ENCODE measurements at places on chromosomes 5 and 9. TPM values are rescaled to one million over a fixed set of nuclear protein-coding genes. Genes with fewer than 3 reads are reported as not detected.

DNA sequence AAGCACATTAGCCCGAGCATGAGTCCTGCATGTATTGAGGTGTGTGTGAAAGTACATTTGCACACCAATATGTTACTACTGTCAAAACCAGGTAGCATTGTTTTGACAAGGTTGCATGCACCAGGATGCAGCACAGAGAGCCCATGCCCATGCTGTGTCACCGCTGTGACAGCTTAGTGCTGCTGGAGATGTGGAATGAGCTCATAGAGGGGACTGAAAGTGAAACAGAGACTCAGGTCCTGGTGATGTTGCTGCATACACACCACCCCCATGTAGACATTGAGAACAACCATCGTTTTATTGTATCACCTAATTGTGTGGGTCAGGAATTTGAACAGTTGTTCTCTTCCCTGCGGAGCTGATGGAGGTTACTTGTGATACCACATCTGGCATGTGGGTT lies 53.0 kb downstream of the GADD45G start:
- no peak for DNase-seq

GRCh38 chr5:172102913-172103626 lies 85.0 kb downstream of the STK10 start:
- no peak for DNase-seq

GRCh38 chr9:31136524-31136923 lies 1247.9 kb upstream of the ACO1 start:
- no peak for DNase-seq

GRCh38 chr5:178201927-178202235 lies 2.5 kb upstream of the HNRNPAB start:
- DNase-seq, result no peak

DNA sequence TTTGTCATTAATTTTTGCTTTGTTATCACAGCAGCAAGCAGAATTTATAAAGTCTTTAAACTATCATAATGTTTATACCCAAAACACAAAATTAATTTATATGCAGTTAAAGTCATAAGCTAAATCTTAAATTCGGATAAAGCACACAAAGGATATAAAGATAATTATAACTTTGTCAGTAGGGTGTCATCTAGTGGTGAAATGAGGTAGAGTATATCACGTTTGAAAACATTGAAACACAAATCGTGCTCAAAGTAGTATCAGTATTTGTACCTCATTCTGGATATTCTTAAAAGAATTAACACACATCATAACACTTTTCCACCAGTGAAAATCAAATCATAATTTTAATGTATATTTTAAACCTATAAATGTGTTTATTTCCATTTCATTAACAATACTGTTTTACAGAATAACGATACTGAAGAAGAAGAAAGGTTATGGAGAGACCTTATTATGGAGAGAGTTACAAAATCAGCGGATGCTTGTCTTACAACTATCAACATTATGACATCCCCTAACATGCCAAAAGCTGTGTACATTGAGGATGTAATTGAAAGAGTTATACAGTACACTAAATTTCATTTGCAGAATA lies 129.5 kb downstream of the NIPBL start:
- DNase-seq, result no peak

NEUROG1 gene
- total RNA-seq, result not detected

DNA sequence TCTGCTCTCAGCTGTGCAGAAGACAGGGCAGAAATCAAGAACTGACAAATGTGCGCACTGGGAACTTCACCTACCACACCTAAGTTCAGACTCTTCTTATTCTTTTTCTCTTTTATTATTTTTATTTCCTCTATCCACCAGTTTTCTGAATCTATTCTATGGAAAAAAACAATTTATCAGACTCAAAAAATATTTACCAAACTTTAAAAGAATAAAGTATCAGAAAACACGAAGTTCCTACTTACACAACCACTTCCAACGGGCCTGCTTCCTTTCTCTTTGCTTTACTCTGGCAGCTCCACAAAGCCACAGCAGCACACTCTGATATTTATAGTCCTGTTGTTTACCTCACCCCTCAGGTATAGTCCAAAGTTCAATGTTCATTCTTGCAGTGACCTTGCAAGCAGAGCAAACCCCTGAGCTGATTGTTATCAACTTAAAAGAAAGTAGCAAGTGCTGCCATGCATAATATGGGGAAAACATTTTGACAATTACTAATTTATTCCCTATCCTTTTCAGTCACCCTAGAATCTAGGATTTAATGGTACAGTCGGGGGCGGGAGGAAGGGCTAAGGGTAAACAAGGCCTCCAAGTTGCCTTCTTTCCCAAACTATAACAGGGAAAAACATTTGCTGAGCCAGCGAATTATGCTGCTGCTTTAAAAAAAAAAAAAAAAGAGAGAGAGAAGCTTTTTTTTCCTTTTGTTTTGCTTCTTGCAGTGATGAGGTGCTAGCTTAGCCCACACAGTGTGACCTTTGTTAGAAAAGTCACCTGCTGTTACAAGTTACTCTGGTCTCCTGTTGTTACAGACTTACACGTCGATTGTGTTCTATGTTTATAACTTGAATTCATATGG lies at the start of gene SELENOP:
SELENOP (minus strand) TSS at position 302 of the 856 bp plus-strand sequence. CDS start 3,539 bp downstream, outside the sequence.
- DNase-seq, result no peak

DNA sequence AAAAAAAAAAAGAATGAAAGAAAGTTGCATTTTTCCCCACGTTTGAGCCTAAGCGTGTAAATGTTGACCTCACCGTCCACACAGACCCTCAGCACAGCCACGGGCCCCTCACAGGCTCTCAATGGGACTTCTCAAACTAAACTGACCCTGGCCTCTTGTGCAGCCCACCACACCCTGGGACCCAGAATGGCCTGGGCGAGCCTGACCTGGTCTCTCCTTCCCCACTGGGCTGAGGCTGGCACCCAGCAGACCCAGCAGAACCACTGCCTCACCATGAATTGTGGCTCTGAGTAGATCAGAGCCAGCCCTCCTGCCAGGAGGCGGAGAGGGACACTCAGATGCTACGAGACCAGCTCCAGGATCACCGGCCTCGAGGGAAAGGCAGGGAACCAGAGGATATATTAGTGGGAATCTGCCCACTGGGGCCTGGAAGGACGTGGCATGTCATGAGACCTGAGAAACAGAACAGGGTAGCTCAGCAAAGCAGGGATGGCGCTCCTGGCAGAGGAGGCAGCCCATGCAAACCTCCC lies 124.4 kb downstream of the ZNF354C start:
- no peak for DNase-seq

FCHO2 gene
- total RNA-seq, result 0.51 TPM
